ENCODE measurements at places on chromosomes 1 and 21. TPM values are rescaled to one million over a fixed set of nuclear protein-coding genes. Genes with fewer than 3 reads are reported as not detected.

Gene ACTL8
- polyA plus RNA-seq, result not detected

Gene LAPTM5
- 18.0 TPM for polyA plus RNA-seq

Gene CLDN17
- polyA plus RNA-seq, result not detected

- DNase-seq, result no peak
Observed at GRCh38 chr1:169426174-169426705, 1.0 kb downstream of the CCDC181 start.

DNA sequence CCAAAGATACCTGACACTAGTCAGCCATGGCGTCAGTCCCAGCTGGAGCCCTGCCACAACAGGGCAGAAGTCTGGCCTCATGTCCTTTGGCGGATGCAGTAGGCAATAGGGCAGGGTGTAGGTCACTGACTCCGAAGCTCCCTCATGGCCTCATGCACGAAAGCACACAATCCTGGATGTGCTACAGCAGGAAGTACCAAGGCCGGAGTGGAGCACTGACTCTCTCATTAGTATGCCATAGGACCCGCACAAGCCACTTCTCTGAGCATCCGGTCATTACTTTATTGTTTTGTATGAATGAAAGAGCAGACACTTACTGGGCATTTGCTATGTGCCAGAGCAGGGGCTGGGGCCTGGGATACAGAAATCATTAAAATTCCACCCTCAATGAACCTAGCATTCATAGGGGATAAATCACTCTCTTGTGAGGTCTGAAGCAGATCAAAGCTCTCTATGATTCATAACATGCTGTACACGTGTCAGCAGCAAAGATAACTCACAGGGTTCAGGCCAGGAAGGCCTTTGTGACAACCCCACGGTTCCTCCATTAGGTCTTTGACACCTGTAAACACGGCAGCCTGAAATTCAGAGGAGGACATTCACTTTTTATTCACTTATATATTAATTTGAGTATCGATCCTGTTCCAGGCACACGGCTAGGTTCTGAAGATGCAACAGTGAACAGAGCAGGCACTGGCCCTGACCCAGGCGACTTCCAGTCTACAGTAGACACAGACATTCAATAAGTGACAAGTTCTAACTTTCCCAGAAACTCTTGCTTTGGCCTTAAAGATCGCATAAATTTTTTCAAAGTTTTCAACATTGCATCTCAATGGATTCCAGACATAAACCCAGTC, 357.9 kb upstream of the USP24 start:
- no peak for DNase-seq

DNA sequence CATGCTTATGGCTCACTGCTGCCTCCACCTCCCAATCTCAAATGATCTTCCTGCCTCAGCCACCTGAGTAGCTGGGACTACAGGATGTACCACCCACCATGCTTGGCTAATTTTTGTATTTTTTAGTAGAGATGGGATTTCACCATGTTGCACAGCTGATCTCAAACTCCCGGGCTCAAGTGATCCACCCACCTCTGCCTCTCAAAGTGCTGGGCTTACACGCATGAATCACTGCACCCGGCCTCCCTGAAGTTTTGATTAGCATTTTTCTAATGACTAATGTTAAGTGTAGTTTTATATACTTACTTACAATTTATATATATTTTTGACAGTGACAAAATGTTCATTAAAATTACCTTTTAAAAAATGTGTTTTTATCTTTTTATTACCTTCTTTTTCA, 41.1 kb downstream of the ZNF678 start:
- DNase-seq, result no peak

GRCh38 chr1:37393173-37394120, 80.9 kb upstream of the ZC3H12A start:
- no peak for DNase-seq
